ENCODE measurements at places on chromosomes 13 and 19. TPM values are rescaled to one million over a fixed set of nuclear protein-coding genes. Genes with fewer than 3 reads are reported as not detected.

GRCh38 chr13:76607866-76608265 is 278.3 kb downstream of the KCTD12 start:
- DNase-seq, result no peak

DNA sequence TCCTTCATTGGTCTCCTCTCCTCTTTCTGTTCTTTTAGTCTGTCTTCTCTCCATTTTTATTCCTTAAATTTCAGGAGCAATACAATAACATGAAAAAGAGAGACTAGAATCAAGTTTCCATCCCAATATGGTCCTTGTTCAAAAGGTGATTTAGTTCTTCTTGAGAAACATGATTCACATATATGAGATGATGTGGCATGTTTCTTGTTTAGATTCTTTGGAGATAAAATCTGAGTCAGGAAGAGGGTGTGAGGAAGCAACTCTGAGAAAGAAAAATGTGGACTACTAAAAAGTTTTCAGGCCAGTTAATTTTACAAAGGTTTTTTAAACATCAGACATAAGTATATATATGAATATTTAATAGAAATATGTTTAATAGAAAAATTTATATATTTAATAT is 231.4 kb downstream of the OXGR1 start:
- no peak for DNase-seq

DNA sequence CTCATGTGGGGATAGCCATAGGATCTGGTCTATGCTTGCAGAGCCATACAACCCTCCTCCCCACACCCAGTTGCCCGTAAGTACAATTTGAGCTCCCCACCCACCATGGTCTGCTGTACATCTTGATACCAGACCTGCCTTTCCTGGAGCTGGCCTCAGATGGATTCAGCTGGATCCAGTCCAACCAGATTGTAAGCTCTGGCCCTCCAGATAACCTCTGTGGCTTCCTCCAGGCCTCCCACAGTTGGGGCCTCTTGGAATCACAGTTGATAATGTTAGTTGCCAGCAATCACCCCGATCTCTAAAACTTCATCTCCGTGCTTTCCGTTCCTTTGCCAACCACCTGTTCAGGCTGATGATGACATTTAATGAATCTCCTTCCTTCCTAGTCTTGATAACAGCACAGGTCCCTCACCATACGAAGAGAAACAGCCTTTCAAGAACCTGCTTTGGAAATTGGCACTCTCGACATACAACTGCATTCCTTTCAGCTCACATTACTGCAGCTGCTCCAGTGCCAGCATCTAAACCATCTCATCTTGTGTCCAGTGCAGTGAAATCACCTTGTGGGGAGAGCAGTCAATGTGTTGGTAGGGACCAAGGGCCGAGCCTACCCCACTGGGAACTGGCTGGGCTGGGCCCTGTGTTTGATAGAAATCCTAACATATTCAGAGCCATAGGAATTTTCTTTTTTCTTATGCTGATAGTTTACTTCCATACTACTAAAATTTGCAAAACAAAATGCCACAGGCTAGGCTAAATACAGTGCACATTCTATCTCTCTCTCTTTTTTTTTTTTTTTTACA is 15.1 kb upstream of the FOXO1 start:
- DNase-seq, result no peak

GRCh38 chr13:52156724-52157261 is 2.6 kb downstream of the NEK3 start:
- DNase-seq, result no peak

DNA sequence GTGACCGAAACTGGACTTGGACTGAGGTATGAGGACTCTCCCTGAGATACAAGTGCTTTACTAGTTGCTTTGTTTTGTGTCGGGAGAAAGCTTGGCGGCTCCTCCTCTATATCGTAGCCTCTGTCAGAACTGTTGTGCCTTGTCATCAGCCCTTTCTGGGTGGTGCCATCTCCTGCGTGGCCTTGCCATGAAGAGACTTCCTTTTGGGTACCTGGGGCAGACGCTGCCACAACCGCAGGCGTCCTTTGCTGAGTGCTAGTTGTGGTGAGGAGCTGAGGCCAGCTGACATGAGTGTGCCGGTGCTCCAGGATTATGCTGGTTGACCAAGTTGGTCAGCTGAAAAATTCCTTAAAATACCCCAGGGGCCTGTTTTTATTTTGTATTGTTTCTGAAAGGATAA is 124.5 kb downstream of the AKAP11 start:
- DNase-seq, result no peak

DNA sequence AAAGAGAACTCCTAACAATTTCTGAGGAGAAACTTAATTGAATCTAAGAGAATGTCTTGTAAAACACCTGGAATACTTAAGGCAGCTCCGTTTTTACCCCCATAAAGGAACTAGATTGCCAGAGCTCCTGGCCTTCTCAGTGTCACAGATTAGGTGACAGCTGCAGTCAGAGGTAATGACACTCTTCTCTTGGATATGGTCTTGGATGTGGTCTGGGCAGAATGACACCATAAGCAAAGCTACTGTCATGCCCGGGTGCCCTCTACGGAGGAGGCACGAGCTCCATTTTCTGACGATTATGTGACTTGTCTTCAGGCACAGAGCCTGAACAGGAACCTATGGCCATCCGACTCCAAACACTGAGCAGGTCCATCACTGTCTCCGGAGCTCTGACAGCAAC is 46.7 kb downstream of the STK24 start:
- no peak for DNase-seq

- DNase-seq, result no peak
Measured at GRCh38 chr19:45527731-45528130, 20.5 kb downstream of the VASP start.

DNA sequence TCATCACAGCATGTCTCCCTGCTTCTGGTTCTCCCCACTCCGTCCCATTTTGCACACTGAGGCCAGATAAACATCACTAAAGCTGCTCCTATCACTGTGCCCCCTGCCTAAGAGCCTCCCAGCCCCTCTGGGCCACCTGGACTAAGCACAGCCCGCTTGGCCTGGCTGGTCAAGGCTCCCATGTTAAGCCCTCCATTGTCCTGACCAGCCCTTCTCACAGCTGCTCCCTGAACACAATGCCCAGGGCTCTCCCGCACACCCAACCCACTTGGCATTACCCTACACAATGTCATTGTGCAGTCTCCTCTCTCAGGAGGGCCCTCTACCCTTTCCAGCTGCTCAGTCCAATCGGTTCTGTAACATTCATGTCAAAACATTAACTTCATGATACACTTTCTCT is 133.4 kb downstream of the NUFIP1 start:
- DNase-seq, result no peak

- no peak for DNase-seq
Measured at GRCh38 chr19:15037586-15037985, 11.7 kb upstream of the CASP14 start.

DNA sequence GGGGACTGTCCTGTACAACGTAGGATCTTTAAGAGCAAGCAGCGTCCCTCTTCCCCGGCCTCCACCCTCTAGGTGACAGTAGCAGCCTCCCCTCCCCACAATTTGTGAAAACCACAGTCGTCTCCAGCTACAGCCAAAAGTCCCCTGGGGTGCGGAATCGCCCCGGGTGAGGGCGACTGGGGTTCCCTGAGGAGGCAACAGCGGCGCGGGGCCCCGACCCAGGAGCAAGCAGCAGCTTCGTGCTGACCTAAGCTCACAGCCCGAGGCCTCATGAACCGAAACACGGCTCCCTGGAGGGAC is 322 bp downstream of the ZNF558 start:
- DNase-seq, result no peak

ERICH6B gene
- 6.9 TPM for polyA plus RNA-seq

GJB2 gene
- polyA plus RNA-seq, result 2.5 TPM

SGCG gene
- 2.2 TPM for polyA plus RNA-seq

ZNF560 gene
- polyA plus RNA-seq, result 8.0 TPM

TBXA2R gene
- polyA plus RNA-seq, result 1.8 TPM
